ENCODE measurements at places on chromosomes 1 and 21. TPM values are rescaled to one million over a fixed set of nuclear protein-coding genes. Genes with fewer than 3 reads are reported as not detected.

DNA sequence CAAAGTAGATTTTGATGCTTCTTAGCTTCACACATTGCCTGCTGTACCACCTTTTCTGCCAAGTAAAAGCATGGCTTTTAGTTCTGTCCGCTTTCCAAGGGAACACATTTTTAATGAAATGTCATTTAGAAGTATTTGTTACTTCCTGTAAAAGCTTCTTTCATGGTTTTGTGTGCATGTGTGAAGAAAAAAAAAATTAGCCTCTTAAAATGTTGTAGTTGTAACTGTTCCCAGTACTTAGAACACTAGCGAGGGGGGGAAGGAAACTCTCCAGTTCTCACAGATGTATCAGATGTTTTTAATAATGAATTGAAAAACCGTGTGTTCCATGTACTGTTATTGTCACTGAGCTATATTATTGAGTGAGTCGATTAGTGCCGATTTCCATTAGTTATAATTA, 568.3 kb upstream of the ADGRL2 start:
- no peak for DNase-seq

- no peak for DNase-seq
These were observed 37.8 kb downstream of the LRRC8C start for GRCh38 chr1:89670711-89671110.

- DNase-seq, result peak; percentile 88
These were observed 3.1 kb upstream of the YRDC start for GRCh38 chr1:37811027-37811655.

LCE1A gene
- not detected for total RNA-seq

DNA sequence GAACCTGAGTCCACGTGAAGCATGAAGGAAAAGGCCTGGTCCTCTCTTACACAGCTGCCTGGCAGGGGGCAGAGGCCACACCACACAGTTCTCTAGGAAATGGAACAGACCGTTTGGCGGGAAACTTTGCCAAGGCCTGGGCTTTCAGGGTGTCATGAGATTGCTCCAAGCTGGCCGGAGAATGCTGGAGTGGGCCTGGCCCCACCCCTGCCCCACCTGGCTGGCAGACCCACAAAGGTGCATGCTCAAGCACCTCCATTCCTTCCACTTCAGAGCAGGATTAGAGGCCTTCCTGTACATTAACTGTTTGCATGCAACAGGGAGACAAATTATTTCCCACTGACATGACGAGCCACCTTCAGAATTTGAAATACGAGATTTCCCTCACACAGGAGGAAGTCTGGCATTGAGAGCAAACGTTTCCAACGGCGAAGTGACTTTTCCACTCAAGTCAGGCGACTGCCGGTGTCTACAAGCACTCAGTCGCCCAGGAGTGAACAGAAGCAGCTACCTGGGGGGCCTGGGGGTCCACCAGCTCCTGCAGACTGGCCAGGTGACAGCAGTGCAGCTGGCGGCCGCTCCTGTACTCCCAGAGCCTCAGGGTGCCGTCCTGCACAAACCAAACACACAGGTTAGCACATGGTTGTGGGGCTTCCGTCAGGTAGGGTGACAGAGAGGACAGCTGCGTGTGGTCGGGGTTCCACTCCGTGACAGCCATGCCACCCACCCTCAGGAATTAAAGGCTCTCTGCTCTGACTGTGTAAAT, 24.0 kb downstream of the WDR4 start:
- no peak for DNase-seq
